Islet precursor cell (in vitro differentiated cells): ENCODE measurements at places on chromosomes 6 and 20.

- DNase-seq: no peak
Observed at GRCh38 chr6:169982461-169983386, 231.3 kb downstream of the ERMARD start.

DNA sequence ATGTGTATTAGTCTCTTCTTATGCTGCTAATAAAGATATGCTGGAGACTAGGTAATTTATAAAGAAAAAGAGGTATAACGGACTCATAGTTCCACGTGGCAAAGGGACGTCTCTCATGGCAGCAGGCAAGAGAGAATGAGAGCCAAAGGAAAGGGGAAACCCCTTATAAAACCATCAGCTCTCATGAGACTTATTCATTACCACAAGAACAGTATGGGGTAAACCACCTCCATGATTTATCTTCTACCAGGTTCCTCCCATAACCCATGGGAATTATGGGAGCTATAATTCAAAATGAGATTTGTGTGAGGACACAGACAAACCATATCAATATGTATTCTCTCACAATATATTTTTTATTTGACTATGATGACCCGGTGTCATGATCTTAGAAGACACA is 109.1 kb downstream of the UTRN start:
- no peak for DNase-seq

DNA sequence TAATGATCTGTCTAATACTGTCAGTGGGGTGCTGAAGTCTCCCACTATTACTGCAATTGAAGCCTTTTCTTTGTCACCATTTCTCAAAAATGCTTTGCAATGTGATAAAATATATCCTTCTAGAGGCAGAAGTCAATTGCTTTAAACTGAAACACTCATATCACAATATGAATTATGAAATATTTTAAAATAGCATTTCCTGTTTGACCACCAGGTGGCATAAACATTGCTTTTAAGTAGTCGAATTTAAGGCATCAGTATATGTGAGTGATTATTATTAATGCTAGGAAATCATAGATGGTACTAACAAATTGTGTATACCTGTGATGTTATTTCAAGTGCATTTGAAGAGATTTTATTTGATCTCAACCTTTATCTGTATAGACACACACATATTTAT is 87.5 kb downstream of the MEI4 start:
- DNase-seq: no peak

DNA sequence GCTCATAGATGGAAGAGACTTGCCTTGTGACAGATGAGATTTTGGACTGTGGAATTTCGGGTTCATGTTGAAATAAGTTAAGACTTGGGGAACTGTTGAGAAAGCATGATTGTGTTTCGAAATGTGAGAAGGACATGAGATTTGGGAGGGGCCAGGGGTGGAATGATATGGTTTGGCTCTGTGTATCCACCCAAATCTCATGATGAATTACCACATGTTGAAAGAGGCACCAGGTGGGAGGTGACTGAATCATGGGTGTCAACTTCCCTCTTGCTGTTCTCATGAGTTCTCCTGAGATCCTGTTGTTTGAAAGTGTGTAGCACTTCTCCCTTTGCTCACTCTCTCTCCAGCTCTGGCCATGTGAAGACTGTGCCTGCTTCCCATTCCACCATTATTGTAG is 17.9 kb downstream of the AHI1 start:
- no peak for DNase-seq

- no peak for DNase-seq
Observed at GRCh38 chr6:148657048-148657447, 89.8 kb upstream of the UST start.

DNA sequence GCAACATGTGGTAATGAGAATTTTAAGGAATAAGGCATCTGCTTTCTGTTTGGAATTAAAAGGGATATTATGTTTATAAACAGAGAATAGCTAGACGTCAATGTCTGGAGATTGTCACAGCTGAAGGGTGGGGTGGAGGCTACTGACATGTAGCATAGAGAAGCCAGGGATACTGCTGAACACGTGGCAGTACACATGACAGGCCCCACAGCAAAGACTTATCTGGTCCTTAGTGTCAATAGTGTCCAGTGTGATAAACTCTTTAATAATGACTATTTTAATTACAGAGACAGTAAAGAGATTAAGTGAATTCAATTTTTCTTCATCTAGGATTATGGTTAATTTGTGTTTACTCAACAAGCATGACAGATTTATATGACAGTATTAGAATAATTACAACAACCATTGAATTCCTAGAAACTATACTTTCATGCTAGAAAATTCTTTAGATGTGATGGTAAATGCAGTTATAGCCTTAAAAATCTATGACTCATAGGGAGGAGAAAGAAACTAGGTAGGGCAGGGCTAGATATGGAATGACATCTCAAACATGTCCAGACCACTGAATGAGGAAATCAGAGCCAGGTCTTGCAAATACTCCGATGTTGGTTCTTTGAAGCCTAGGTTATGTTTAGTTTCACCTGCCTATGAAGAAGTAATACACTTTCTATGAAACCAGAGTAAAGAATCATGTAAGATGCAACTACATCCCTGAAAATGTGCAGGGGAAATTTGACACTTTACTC is 399.5 kb downstream of the PHF3 start:
- no peak for DNase-seq

DNA sequence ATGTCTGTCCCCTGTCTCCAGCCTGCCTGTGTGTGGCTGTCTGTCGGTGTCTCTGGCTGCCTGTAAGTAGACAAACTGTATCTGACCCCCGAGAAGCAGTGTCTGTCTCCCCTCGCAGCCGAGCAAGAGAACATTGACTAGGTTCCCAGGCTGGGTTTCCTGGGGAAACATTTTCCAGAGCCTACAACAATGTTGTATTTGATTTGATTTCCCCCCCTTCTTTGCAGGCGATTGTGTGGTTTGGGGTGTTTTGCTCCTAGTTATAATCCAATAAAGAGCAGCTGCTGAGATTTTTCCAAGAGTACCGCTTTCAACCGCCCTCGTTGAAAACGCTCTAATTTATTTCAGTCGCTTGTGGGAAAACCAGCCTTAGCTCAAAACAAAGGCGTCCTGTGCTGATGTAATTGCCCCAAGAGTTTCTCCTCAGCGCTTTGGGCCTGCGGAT is 92.6 kb downstream of the CDC5L start:
- DNase-seq: no peak
